Mesenchymal stem cell (in vitro differentiated cells and primary cell): ENCODE measurements at places on chromosomes 6 and 20.

GRCh38 chr6:35435074-35435837 lies 16.9 kb upstream of the FANCE start:
- no peak for DNase-seq

- no peak for DNase-seq
These were observed 2.0 kb upstream of the LEMD2 start for GRCh38 chr6:33790910-33791309.

- DNase-seq: no peak
These were observed 28.8 kb upstream of the HINT3 start for GRCh38 chr6:125927761-125928160.

DNA sequence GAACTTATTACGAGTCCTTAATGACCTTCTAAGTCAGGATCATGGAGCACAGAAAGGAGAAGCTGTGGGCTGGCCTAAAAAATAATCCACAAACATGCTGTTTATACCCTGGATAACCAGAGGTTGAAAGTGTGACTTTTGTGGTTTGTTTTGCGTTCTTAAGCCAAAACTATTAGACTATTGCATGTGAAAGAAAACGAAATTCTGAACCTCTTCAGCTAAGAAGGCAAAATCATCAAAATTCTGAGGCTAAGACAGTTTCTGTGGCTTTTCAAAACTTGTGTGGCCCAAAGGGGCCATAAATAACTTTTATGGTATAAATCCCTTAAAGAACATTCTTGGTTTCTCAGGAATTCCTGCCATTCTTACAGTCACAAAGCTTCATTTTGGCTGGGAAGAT lies 251.0 kb downstream of the UST start:
- peak; percentile 93 for DNase-seq

DNA sequence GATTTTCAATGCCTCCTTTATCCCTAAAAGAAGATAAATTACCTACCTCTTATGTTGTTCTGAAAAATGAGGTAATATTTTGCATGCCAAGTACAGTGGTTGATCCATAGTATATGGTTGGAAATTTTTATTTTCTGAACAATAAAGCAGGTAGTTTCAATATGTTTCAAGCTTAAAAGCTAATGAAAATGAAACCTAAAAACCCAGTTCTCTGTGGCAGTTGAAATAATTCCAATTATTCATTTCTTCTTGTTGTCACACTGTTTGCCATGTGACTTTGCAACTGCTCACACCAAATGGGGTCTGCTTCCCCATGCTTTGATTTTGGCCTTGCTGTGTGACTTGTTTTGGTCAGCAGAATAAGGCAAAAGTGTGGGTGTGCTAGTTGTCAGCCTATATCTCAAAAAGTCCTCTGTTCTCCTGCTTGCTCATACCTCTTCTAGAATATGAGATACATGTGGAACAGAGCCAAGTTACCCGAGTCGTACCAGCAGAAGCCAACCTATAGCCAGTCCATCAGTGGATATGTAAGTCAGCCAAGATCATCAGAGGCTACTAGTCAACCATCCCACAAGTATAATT lies 197.2 kb upstream of the THEMIS start:
- DNase-seq: no peak

GRCh38 chr20:62952373-62952967 lies at the start of gene SLC17A9:
SLC17A9 (plus strand) TSS chr20:62952709; CDS start chr20:62952831, 122 bp downstream.
- peak; percentile 74 for DNase-seq

DNA sequence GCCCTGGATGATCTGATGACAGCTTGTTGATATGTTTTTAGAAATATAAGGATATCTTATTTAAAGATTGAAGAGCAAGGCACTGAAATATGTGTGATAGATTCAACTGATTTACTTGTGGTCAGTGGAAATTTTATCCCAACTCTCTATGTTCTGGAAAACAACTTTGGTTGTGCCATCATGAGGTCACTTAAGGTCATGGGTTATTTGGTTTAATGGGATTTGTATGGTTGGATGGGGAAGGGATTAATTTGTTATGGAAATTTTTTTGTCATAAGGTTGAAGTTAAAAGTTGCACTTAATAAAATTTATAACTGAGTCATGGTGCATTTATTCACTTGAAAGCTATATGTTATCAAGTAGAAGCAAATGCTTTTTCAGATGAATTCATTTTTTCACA lies 214.3 kb upstream of the LAMP5 start:
- no peak for DNase-seq

- no peak for DNase-seq
These were observed 84.2 kb upstream of the ZNFX1 start for GRCh38 chr20:49361862-49362660.

- no peak for DNase-seq
These were observed 119.5 kb upstream of the CD93 start for GRCh38 chr20:23205611-23206041.

- no peak for DNase-seq
These were observed 1292.6 kb upstream of the MAP3K7 start for GRCh38 chr6:91879386-91879995.

DNA sequence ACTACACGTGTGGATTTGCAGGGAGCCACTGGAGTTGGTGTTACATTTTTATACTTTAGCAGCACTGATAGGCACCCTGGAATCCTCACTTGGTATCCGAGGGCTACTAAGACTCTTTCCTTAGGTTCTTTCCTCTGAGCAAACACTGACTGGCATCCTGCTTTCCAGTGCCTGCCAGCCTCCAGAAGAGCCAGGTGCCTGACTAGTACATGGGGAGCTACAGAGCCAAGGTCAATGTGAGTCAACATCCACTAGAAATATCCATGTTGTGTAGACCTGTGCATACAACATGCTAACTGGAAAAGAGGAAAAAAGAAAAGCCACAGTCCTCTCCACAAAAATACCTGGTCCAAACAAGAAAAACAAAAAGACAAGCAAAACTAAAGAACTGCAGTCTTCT lies 5.9 kb downstream of the TUBB1 start:
- no peak for DNase-seq

DNA sequence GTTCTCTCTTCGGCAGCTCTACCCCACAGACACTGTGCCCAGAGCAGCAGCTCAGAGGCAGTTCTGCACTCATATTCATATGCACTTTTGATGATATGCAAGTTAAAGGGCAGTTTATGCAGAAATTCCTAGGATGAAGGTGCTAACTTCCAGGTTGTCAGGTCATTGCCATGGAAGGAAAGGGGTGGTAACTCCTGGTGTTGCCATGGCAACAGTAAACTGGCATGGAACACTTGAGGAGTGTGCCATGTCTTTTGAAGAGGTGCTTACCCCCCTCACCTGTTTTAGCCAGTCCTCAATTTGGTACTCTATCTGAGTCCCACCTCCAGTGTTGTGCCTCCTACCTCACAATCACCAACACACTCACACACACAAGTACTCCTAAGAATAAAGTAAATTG lies 539.4 kb upstream of the BTBD3 start:
- DNase-seq: no peak

- DNase-seq: peak; percentile 25
These were observed 11.2 kb downstream of the ZBTB2 start for GRCh38 chr6:151379933-151380847.

DNA sequence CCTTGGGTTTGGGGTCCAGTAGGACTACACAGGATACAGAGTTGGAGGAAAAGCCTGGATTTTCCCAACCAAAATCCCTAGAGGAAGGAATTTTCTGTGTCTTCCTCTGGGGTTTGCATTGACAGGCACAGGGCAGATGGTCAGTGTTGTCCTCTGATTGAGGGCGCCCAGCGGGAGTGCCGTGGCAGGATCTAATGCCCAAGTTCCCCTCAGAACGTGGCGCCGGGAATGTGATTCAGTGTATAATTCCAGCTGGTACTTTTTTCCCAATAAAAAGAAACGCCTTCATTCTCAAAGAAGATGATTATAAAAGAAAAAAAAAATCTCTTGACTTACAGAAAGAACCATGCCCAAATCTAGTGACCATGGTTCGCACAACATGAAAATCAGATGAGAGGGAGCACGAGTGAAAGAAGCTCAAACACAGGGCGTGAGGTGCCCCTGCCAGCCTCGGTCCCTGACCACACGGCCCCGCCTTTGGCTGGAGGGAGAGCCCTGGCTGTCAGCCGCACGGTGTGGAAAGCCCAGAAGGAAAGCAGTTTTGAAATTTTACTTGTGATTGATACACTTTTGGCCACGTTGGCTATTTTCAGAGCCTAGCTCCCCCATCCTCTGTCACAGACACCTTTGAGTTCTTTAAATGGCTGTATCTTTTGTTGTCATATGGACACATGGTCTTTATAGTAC lies 31.6 kb downstream of the VEGFA start:
- no peak for DNase-seq

GRCh38 chr6:68559070-68559469 lies 76.0 kb upstream of the ADGRB3 start:
- no peak for DNase-seq
